ENCODE measurements at places on chromosomes 11 and 22. TPM values are rescaled to one million over a fixed set of nuclear protein-coding genes. Genes with fewer than 3 reads are reported as not detected.

- DNase-seq: no peak
Measured at GRCh38 chr11:35820614-35821013, 123.2 kb upstream of the LDLRAD3 start.

- DNase-seq: no peak
Measured at GRCh38 chr11:73729594-73730206, 31.2 kb downstream of the RAB6A start.

GRCh38 chr11:62863687-62864335, 16.9 kb upstream of the SLC3A2 start:
- peak; percentile 95 for DNase-seq

The ZNRF3 gene
- 7.7 TPM for total RNA-seq

DNA sequence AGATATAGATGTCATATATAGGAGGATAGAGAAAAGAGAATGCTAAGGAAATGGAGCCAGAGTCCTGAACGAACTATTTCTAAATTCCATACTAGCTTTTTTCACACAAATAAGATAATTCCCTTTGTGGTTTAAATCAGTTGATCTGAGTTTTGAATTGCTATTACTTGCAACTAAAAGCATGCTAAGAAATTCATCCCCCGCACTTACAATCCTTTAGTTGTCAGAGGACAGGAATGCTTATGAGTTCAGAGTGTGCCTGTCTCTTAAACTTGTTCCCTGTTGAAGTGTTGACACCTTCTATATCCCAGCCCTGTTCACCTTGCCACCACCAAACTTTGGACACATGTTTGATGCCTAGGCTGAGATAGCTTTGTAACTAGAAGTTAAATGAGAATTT, 406.2 kb downstream of the METTL15 start:
- DNase-seq: no peak

The MRGPRX3 gene
- not detected for total RNA-seq

GRCh38 chr11:72378704-72379383, 55.5 kb downstream of the CLPB start:
- no peak for DNase-seq

DNA sequence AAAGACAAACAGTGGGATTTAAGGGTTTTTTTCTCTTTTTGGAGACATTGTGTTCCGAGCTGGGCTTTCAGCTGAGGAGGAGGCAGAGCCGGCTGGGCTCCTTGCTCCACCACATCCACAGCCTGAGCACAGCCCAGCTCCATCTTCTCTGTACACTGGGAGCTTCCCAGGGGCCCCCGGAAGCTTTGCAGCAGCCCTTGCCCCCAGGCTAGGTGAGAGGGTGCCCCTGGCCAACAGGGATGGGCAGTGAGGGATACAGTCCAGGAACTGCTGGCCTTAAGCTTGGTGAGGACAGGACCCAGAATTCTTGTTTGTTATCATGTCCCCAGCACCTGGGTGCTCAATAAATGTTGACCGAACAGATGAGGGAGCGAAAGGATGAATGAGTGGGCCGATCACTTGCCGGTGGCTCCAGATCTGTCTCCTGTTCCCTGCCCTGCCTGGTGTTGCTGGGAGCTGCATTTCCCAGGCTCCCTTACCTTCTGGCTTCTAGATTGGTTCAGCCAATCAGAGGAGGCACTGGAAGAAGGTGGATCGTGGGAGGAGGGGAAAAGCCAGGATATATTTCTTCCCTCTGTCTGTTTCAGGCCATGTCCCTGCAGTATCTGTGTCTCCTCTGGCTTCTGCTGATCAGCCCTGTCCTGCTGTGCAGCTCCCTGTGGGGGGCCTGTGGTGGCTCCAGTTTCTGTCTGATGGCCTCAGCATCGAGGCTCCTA, 26.5 kb upstream of the NECTIN1 start:
- DNase-seq: no peak
